ENCODE measurements at places on chromosomes 5 and 9.

GRCh38 chr5:110371011-110371724, 355.3 kb downstream of the TMEM232 start:
- DNase-seq, result no peak

DNA sequence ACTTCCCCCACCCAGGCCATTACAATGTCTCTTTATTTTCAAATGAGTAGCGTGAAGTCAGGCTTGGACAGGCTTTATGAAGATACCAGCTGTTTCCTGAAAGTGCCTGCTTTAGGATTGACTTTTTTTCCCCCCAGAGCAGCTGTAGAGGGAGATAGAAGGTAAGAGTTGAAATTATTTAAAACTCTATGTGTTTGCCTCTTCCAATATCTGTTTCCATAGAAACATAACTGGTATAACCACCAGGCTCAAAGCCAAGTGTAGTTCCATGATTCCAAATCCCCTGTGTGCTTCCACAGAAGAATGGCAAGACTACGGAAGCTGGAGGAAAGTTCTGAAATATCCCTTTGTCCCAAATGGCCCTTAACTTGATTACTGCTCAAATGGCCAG, 87.4 kb upstream of the TBC1D2 start:
- no peak for DNase-seq

DNA sequence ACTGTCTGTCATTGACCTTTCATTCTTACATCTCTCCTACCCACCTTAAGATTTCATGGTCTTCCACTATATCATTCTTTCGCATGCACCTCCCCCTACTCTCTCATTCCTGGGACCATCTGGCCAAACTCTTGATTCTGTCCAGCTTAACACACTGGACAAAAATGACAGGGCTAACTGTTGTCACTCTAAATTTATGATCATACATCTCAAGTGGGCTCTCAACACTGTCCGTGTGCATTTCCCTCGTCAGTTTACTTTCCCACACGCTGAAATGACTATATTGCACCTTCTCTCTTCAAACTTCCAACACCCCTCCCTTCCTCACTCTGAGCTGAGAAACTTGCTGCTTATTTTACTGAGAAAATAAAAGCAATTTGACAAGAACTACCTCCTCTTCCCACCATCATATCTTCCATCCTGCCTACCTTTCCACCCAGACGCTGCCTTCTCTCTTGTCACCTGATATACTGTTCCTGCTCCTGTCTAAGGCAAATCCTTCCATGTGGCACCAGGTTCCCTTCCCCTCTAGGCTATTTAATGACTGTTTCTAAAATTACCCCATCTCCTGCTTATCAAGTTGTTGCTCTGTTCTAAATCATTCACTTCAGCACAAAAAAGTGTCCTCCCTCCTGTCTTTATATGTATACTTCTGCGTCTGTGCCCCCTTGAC, 8.1 kb upstream of the KLF9 start:
- DNase-seq, result no peak

DNA sequence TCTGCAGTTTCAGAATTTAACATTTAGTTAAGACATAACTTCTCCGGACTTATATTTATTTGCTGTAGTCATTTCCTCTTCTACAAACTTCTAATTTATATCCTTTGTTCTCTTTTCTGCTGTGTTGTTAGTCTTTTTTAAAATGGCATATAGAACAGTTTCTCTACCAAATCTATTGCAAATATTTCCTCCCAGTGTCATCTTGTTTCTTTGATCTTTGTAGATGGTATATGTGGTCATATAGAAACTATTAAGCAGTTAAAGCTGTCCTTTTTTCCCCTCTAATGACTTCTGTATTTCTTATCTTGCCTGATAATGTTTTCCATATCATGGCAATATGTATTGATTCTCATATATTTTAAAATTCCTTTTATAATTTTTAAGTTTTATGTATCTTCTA, 264.5 kb downstream of the MCTP1 start:
- no peak for DNase-seq

All from stimulated activated CD4-positive, alpha-beta T cell treated with anti-CD3 and anti-CD28 coated beads, Interleukin-15, amount 100 ng/mL, for 1 hour (primary cell).